ENCODE measurements at places on chromosomes 7 and 10.

GRCh38 chr7:27603813-27604212, 58.9 kb downstream of the HIBADH start:
- no peak for DNase-seq

DNA sequence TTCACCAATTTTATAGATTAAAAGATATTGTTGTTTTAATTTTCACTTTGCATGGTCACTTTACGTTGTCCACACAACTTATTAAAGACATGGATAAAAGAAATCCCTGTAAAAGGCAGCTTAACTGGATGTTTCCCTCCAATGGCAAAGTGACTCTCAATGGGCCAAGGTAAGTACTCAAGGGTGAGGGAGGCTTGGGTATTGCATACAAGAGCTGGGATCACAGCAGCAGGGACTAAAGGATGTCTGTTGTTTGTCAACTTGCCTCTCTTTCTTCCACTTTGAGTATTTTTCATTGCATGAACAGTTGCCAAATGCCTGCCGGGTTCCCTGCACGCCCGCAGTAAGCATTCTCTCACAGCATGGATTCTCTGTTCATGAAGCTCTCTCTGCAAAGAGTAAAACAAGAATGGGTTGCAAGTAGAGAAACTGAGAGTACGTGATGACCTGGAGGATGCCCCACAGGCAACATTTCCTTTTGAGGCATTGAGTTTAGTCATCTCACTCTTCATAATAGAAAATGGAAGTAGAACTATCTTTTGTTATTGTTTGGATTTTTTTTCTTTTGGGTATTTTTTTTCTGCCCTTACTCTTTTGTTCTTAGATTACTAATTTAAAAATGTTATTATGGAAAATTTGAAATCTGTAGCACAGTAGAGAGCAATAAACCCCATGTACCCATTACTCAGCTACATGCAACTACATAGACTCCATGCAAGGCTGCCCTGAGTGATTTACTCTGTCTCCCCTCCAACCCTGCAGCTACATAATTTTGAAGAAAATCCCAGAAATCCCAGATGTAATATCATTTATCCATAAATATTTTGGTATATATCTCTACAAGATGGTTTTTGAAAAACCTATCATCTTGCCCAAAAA, 26.3 kb downstream of the GPR141 start:
- DNase-seq, result no peak

- DNase-seq, result no peak
These were observed 540.3 kb upstream of the MGMT start for GRCh38 chr10:128926711-128927110.

GRCh38 chr10:100174699-100175677, 10.8 kb downstream of the ERLIN1 start:
- DNase-seq, result no peak

- no peak for DNase-seq
These were observed 15.4 kb upstream of the MEST start for GRCh38 chr7:130476297-130477150.

GRCh38 chr7:95886501-95887090, 114.2 kb downstream of the DYNC1I1 start:
- DNase-seq, result no peak

DNA sequence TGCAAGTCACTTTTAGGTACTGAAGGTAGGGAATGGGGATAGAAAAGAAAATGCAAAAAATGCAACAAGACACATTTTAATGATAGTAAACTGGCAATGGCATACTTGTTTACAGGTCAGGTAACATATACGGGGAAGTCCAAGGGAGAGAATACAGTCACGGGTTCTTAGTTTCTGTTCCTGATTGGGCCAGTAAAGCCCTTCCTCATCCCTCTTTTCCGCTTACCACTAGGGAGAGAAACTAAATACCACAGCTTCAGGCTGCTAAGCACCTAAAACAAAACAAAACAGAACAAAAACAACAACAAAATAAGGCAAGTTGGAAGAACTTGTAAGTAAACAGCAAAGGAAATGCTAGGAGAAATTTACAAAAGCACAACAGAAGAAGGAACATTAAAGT, 65.2 kb upstream of the OGDHL start:
- DNase-seq, result no peak

DNA sequence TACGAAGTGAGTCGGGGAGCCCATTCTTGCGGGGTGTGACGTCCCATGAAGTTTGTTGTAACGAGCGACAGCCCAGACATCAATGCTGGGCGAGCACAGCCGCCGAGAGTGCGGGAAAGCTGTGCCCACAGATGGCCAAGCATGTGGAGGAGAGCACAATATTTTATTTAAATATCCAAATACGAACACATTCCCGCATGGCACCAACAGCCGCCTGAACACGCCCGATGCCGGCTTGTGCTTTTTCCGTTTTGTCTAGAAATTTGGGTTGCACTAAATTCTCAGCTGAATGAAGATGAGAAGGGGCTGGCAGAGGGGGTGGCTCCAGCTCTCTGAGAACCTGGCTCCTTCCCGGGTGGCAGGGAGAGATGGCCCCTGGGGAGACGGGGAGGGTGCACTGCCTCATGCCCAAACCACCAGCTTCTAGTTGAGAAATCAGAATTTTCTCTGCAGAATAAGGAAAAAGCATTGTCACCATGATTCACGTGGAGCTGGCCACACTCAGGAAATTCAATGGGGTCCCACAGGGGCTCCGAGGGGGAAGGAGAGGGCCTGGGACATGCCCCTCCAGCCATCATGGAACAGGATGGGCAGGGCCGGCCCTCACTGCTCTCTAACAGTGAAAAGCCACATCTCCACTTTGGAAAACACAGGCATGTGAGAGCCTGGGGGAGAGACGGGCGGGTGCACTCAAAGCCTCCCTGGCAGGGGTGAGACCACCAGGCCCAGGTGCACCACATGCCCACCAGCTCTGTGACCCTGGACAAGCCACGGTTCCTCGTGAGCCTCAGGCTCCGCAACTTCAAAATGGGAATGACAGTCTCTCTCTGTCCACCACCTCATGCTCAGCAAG, 48.3 kb downstream of the EBF3 start:
- DNase-seq, result no peak

DNA sequence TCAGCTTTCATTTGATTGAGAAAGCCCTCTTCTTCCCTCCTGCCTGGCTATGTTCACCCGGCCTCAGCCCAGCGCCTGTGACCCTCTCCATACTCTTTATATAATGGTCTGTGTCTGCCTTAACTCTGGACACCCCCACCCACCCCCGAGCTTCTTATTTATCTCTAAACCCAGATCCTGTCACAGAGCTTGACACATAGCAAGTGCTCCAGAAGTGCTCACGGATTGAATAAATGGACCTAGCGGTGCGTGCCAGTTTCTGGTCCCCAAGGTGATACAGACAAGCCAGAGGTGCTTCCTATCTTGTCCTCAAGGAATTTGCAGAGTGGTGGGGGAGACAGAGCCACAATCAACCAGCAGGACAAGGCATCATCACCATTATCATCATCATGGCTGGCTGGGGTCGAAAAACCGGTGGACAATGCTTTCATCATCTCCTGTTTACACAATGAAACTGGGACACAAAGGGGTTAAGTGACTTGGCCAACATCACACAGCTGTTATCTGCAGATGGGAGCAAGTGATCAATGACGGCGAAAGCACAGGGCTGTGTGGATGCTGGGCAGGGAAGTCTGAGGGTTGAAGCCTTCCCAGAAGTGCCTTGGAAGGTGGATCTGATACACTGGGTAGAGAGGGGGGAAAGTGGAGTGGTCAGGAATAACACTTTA, 2.2 kb upstream of the LOXL4 start:
- DNase-seq, result no peak

DNA sequence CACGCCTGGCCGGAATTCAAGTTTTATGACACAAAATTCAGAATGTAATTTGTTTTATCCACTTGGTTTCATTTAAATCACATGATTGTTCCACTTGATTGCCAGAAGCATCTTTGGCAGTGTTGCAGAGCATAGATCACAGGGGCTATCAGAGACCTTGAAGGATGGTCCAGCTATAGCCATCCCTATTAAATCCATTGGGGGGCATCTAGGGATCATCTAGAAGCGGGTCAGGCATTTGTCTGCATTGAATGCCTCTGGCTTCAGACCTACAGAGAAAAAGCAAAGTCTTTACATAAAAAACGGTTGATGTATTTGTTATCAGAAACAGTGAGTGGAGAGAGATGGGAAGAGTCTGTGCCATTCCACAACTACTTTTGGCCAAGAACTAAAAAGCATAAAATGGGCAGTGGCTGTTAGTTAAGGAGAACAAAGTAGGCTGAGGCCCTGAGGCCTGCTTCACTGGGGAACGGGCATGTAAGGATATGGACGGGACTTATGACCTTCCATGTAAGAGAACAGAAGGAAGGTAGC, 146.3 kb downstream of the NXPH1 start:
- no peak for DNase-seq

GRCh38 chr7:69787736-69788431, 189.6 kb downstream of the AUTS2 start:
- DNase-seq, result no peak

DNA sequence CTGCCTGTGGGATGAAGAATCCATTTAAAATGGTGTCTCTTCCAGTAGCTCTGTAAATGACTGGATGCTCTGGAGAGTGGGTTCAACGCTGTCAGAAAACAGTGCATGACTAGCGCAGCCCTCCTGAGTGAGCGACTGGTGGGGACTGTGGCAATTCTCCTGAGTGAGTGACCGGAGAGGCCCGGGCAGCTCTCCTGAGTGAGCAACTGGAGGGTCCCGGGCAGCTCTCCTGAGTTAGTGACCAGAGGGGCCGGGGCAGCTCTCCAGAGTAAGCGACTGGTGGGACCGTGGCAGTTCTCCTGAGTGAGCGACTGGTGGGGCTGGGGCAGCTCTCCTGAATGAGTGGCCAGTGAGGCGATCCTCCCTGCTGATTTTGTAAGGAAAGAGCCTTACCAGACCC, 85.5 kb downstream of the WDR37 start:
- no peak for DNase-seq

- no peak for DNase-seq
These were observed 24.6 kb upstream of the RHBDD2 start for GRCh38 chr7:75854233-75854632.

- DNase-seq, result no peak
These were observed 1.4 kb upstream of the NEUROG3 start for GRCh38 chr10:69574571-69574978.

- DNase-seq, result no peak
These were observed 749.4 kb downstream of the XPNPEP1 start for GRCh38 chr10:109173937-109174336.

- no peak for DNase-seq
These were observed 89.4 kb upstream of the AHR start for GRCh38 chr7:17209101-17209500.

GRCh38 chr10:14573666-14574261, 200.9 kb downstream of the FAM107B start:
- no peak for DNase-seq

Data from activated T-cell treated with anti-CD3 and anti-CD28 coated beads, Interleukin-2, amount 50 U/mL, for 24 hours (primary cell).